ENCODE measurements at places on chromosomes 5 and 9. TPM values are rescaled to one million over a fixed set of nuclear protein-coding genes. Genes with fewer than 3 reads are reported as not detected.

Gene CCNI2
- 1.5 TPM for total RNA-seq

Gene PCDHB16
- 8.2 TPM for total RNA-seq

Gene FRMPD1
- total RNA-seq, result 3.1 TPM

Gene CD180
- 0.64 TPM for total RNA-seq

Gene PCDHAC2
- total RNA-seq, result 34.8 TPM

Measured in cerebellum (tissue), 4 donors.